ENCODE measurements at places on chromosomes 4 and X.

GRCh38 chr4:147139455-147140198 is 194.0 kb upstream of the TTC29 start:
- no peak for DNase-seq

GRCh38 chr4:99856166-99856565 is 38.1 kb downstream of the LAMTOR3 start:
- no peak for DNase-seq

DNA sequence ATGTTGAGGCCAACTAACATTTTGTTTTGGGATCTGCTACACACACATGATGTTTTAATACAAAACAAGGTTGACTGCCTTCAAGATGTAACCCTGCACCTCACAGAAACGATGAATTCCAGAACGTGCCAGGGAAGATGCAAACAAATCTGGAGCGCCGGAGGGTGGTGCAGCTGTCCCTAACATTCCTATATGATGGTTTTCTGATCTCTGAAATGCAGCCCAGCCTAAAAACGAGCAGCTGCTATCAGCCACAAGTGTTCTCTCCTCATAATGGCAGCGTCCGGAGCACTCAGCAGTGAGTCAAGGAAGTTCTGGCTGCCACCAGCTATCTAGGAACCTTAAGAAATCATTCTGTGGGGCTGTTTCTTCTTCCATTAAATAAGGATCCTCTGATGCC is 333.4 kb downstream of the NR3C2 start:
- DNase-seq: no peak

GRCh38 chr4:87388901-87389300 is 2.1 kb downstream of the HSD17B11 start:
- no peak for DNase-seq

DNA sequence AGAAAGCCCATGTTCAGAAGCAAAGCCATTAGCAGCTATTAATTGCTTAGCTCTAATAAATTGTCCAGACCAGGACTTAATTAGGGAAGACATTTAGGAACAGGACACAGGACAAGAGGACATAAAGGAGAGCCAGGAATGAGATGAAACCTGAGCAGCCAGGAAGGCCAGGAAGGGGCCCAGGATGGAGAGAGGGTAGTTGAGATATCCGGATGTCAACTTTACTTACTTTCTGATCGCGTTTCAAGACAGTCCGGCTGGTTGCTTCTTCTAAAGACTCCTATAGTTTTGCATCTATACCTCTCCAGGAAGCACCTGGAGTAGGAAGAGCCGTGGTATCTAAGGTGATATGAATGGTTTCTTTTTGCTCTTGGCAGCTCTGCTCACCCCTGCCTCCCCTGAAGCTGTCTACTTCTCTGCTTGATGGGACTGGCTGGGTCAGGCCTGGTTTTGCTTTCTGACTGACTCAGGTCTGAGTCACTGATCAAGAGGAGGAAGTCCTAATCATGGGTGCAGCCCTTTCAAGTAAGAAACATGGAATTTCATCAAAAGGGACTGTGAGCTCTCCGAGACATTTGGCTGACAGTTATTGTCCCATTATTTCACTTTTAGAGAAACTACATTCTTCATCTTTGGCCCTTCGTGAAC is 733.3 kb downstream of the RPA4 start:
- no peak for DNase-seq

- no peak for DNase-seq
These were observed 763 bp downstream of the ASB9 start for GRCh38 chrX:15269120-15269519.

DNA sequence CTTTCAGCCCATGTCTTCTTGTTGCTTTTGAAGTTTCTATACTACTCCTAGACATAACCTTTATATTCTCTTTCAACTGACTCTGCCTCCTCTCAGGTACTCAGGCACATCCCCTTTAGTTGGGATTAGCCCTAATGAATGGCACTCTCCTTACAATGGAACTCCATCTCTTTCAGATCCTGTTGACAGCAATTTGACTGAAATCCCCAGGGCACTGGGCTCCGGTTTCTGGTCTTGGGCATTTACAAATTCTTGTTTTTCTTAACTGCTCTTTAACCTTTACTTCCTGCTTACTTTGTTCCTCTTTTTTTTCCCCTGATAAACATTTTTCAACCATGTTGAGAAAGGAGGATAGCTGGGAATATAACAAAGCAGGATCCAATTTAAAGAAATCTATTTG is 68.9 kb downstream of the ENOX2 start:
- no peak for DNase-seq

DNA sequence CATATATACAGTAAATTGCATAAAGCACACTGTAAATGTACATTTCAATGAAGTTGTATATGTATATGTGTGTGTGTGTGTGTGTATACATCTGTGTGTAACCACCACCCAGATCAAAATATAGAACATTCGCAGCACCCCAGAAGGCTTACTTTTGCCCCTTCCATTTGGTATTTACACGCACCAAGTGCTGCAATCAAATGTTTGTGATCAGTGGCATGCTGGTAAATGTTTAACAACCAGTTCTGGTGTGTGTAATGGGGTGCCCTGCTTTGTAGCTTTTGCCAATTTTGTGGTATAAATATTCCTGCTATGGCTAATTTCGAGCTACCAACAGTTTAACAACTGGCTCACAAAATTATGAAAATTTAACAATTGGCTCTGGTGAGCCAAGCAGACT is 101.3 kb downstream of the RTL5 start:
- DNase-seq: no peak

- DNase-seq: no peak
These were observed 162.1 kb downstream of the TSPAN5 start for GRCh38 chr4:98496152-98496845.

DNA sequence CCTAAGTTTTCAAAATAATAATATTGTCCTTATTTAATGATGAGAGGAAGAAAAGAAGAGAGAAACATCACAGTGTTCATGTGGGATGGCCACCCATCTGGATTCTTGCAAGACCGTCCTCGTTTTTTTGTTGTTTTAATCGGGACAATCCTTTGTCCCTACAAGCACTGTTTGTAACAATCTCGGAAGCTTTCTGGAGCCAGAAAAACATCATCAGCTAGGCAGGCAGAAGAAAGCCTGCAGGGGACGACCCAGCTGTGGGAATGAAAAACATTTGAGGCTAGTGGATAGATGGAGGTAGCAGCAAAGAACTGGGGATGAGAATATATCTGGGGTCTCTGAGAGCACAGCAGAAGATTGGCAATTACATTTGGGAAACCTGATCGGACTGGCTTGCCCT is 105.6 kb downstream of the DKK2 start:
- DNase-seq: no peak

DNA sequence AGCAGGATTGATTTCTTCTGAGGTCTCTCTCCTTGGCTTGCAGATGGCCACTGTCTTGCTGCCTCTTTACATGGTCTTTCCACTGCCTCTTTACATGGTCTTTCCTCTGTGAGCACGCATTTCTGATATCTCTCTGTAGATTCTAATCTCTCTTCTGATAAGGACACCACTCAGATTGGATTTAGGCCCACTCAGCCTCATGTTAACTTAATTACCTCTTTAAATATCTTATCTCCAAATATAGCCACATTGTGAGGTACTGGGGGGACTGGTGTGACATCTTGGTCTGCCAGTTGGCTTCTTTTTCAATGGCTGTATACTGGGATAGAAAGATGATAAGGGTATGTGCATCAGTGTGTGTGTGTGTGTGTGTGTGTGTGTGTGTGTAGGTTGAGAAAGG is 153.7 kb downstream of the AWAT2 start:
- DNase-seq: no peak

GRCh38 chr4:173538148-173538908 is 8.3 kb upstream of the HAND2 start:
- DNase-seq: no peak

DNA sequence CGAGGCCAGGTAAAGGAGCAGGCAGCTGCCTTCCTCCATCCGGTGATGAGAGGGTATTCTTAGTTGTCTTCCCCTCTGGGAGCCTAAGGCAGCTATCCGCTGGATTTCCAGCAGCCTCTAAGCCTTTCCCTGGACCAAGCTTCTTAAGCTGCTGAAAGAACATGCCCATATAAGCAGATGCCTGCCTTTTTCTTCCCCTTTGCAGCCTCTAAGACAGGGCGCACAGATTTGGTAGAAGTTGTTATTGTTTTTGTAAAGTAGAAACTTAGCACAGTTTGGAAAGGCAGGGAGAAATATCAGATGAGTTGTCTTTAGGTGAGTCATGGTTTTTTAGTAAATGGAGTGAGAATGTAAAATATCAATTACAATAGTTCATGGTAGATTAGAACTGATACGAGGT is 210.8 kb downstream of the ARHGAP10 start:
- no peak for DNase-seq

- no peak for DNase-seq
These were observed 2.2 kb downstream of the MAMLD1 start for GRCh38 chrX:150365051-150365989.

GRCh38 chr4:173794662-173795061 is 264.6 kb upstream of the HAND2 start:
- no peak for DNase-seq

DNA sequence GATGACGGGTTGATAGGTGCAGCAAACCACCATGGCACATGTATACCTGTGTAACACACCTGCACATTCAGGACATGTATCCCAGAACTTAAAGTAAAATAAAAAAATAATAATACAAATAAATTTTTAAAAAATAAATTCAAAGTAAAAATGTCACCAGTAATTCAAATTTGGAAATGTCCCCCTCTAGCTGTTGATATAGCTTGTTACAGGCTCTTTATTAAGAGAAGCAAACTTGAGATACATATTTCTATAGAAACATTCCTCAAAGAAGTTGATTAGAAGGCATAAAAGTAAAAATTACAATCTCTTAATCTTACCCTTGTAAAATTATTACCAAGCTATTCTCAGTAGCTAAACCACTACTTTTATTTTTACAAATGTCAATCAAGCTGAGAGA is 1397.0 kb downstream of the FAM133A start:
- no peak for DNase-seq

GRCh38 chr4:40682290-40683101 is 52.8 kb upstream of the RBM47 start:
- no peak for DNase-seq

DNA sequence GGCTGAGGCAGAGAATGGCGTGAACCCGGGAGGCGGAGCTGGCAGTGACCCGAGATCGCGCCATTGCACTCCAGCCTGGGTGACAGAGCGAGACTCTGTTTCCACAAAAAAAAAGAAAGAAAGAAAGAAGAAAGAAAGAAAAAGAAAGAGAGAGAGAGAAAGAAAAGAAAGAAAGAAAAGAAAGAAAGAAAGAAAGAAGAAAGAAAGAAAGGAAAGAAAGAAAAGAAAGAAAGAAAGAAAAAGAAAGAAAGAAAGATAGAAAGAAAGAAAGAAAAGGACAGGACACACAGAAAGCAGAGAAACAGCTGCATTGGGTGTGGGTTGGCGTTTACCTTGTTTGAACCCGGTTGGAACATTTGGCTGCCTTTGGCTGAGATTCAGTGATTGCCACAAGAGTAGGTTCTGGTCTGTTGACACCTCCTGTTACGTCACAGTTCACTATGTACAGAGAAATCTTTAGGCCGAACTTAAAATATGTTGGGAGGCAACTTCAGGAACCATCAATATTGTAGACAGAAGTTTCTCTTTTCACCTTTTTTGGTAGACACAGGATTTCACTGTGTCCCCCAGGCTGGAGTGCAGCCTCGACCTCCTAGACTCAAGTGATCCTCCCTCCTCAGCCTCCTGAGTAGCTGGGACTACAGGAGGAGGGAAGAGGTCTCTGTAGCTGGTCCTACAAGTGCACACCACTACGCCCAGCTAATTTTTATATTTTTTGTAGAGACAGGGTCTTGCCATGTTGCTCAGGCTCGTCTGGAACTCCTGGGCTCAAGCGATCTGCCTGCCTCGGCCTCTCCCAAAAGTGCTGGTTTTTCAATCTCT is 16.3 kb upstream of the PLCXD1 start:
- DNase-seq: no peak

DNA sequence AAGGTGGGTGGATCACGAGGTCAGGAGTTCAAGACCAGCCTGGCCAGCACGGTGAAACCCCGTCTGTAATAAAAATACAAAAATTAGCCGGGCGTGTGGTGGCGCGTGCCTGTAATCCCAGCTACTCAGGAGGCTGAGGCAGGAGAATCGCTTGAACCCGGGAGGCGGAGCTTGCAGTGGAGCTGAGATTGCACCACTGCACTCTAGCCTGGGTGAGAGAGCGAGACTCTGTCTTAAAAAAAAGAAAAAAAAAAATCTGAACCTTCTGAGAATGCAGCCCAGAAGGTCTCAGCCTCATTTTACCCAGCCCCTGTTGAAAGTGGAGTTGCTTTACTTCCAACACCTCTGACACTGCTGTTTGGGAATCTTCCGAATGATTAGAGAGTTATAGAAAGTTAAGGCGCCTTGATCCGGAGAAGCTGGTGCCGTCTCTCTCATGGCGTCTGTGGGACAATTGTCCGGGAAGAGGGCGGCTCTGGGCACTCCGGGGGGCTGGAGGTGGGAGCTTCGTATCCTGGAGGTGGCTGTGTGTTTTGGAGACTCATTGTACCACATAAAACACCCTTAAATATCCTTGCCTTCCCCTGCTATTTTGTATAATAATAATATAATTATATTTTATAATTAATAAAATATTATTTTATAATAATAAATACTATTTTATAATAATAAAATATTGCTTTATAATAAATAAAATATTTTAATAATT is 92.7 kb upstream of the PPP2R3B start:
- DNase-seq: no peak

GRCh38 chrX:113594123-113594841 is 753.7 kb upstream of the AMOT start:
- DNase-seq: no peak

DNA sequence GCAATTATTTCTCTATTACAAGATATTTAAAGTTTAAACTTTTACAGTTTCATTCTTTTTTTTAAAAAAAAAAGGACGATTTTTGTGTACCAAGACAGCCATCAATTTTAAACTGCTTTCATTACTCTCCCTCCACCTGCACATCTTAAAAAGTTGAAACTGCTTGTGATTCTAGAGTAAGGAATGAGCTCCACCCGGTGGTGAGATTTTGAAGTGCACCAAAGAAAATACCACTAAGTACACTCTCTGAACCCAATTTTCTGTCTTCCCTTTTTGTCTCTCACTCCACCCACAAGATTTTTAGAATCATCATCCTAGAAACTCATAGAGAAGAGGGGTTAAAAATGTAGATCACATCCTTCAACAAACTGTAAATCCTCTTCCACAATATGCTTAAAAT is 91.3 kb upstream of the WDR44 start:
- no peak for DNase-seq

DNA sequence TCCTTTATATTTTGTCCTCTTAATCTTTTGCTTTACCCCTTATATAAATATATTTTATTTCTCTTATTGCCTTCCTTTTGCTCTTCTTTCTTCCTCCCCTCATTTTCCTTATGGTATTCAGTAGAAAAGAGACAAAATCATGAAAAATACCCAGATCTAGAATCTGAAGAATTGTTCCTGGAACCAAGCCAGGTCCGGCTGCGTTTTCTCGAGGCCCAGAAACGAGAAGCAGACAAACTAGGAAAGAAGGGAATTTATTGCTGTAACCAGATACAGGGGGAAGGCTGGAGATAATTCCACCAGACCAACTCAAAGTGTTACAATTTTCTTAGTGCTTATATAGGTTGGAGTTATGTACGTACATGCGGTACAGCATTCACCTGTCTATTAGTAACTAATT is 328.7 kb downstream of the GABRG1 start:
- DNase-seq: no peak
